ENCODE measurements at places on chromosomes 4 and X.

- no peak for DNase-seq
These were observed 96.6 kb downstream of the EVC2 start for GRCh38 chr4:5611750-5612149.

- DNase-seq: no peak
These were observed 318.9 kb downstream of the PTTG2 start for GRCh38 chr4:38279077-38279476.

DNA sequence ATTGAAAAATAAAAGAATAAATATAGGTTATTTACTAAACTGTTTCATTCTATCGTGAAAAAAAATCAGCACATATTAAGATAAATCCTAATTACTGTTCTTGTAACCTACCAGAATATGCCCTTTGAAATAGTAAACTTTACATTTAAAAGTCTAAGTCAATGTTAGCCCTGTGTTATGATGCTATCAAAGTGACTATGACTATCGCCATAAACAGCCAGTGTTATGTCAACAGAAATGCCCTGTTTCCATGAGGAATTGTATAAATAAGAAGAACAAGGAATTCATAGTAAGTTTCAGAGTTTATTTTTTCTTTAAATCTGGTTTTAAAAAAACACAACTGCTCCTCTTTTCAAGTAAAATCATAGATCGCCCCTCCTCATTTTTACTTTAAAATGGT lies 11.4 kb downstream of the NR3C2 start:
- no peak for DNase-seq

- no peak for DNase-seq
These were observed 34.5 kb downstream of the RPS6KA6 start for GRCh38 chrX:84153538-84153937.

DNA sequence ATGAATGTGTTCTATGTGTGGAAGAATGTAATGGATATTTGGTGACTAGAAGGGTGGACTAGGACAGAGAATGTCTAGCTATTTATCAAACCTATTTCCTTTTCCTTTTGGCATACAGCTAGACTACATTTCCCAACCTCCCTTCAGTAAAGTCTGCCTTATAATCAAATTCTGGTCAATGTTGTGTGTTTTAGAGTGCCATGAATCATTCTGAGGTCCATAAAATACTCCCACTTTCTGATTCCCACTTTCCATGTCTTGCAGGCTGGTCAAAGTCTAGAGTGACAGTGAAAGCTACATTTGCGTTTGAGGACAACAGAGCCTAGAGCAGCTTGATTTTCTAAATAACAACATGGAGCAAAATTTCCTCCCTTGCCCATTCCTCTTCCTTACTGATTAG lies 217.2 kb downstream of the UGT8 start:
- DNase-seq: no peak

DNA sequence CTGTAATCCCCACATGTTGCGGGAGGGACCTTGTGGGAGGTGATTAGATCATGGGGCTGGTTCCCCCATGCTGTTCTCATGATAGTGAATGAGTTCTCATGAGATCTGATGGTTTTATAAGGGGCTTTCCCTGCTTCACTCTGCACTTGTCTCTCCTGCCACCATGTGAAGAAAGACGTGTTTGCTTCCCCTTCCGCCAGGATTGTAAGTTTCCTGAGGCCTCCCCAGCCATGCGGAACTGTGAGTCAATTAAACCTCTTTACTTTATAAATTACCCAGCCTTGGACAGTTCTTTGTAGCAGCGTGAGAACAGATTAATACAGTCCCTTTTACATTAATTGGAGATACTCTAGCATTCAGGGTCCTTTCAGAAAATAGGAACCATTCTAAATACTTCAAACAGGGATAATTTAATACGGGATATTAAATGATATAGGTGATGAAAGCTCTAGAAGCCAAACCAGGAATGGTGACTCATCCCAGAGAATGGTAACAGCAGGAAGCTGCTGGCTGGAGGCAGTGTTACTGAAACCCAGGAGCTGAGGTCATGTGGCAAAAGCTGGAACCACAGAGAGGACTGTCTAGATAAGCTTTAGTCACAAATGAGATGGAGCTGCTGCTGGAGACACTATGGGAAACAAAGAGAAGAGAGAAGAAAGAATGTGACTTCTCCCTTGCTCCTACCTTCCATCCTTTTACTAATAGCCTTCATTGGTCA lies 57.3 kb downstream of the GSTCD start:
- DNase-seq: no peak

DNA sequence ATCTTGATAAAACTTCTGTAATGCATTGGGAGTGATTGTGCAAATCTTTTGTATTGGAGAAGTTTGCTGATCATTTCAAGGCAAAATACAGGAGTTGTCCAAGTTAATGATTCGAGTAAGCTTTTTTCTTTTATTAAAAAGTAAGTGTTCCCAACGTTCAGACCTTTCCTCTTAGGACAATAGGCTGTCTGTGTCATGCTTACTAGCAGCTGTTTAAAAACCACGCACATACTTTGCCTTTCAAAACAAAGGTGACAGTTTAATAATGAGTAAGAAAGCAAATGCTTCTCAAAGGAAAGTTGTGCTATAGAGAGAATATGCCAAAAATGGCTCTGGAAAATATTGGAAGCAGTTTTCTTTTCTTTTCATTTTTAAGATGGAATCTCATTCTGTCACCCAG lies 11.2 kb downstream of the TRAPPC11 start:
- DNase-seq: no peak

DNA sequence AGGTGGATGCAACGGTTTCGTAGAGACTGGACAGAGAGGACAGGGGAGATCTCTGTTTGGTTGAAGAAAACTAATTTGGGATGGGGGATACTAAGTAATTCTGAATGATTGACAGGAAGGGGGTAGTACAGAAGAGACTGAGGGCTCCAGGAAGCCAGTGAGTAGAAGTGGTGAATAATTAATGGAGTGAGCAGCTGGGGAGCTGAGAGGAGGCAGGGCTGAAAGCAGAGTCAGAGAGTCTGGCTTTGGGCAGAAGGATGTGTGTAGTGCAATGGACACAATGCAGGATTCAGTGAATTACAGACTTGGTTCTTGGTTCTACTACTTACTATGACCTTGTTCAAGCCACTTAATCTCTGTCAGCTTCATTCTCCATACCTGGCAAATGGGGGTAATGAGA lies 161.7 kb downstream of the RBMX2 start:
- DNase-seq: no peak

- no peak for DNase-seq
These were observed 1684.8 kb upstream of the TENM3 start for GRCh38 chr4:180558427-180558826.

- no peak for DNase-seq
These were observed 516 bp upstream of the ZIC3 start for GRCh38 chrX:137565318-137565904.

DNA sequence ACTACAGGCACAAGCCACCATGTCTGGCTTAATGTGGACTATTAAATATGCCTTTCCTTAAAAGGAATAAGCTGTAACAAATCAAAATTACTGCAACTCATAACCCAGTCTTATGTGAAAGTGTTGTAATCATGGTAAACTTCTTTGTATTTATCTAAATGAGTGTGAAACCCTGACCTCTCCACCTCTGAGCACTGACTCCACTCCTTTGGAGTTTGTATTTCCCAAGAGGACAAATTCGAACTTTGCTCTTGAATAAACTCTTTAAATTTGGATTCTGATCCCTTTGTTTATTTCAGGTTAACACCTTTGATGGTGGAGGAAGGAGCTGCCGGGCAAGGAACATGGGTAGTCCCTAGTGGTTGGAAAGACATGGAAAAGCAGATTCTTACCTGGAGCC lies 48.3 kb upstream of the FAM9A start:
- DNase-seq: no peak

DNA sequence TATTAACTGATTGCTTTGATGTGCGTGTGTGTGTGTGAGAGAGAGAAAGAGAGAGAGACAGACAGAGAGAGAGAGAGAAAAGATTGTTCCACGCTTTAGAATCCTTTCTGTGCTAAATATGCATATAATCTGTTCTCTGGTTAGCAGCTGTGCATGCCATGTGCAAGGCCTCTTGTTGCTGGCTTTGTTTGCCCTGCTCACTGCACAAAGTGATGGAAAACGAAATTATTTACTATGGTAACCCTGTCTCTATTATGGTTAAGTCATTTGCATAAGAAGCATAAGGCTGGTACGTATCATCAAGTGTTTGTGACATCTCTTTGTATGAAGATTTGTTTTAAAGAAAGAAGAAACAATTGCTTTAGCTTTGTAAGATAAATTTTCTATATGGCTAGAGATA lies 190.2 kb upstream of the POF1B start:
- no peak for DNase-seq

DNA sequence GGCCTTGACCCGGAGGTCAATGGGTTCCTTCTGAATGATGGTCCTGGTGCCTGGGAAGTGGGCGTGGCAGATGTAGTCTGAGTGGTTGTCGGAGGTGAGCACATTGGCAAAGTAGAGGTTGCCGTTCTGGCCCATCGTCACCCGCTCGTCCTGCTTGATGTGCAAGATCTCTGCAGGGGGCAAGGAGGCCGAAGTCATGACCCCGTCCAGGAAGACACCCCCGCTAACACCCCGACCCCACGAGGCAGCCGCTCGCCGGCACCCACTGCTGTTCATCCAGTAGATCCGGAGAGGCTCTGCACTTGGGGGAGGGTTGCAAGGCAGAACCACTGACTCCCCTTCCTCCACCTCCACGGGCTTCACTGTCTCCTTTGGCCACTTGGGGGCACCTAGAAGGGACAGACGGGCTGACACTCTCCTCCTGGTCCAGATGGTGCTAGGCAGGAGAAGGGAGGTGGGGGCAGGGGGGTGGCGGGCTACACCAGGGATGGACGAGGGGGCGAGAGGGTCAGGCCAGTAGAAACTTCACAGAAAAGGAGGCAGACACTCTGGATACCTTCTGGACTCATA lies 15.1 kb downstream of the L1CAM start:
- no peak for DNase-seq

- no peak for DNase-seq
These were observed 294.6 kb downstream of the PTTG2 start for GRCh38 chr4:38254825-38255224.

DNA sequence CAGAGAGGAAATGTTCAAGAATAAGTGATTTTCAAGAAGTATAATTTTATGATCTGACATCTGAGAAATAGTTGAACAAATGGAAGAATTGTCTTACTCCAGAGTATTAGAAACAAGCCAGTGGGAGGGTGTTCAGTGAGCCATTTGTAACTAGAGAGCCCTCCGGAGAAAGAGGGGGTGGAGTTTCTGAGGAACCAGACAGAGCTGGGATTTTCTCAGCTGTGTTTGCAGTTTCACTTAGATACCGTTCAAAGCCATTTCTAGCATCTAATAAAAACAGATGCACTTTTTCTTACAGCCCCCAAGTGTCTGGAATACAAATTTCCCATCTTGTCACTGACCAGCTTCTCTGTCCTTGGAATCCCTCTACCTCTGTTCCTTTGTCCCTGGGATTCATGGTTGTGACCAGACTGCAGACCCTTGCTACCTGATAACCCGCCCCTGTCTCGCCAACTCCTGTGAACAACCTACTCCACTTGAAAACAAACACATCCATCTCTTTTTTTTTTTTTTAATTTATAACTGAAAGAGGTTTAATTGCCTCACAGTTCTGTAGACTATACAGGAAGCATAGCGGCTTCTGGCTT lies 132.8 kb upstream of the KLF3 start:
- no peak for DNase-seq

- DNase-seq: no peak
These were observed 319.6 kb downstream of the PPP3CA start for GRCh38 chr4:101027721-101028120.

- DNase-seq: no peak
These were observed 644.9 kb upstream of the PITX2 start for GRCh38 chr4:111267786-111268185.

GRCh38 chr4:42855779-42856178 lies 36.7 kb upstream of the GRXCR1 start:
- DNase-seq: no peak

DNA sequence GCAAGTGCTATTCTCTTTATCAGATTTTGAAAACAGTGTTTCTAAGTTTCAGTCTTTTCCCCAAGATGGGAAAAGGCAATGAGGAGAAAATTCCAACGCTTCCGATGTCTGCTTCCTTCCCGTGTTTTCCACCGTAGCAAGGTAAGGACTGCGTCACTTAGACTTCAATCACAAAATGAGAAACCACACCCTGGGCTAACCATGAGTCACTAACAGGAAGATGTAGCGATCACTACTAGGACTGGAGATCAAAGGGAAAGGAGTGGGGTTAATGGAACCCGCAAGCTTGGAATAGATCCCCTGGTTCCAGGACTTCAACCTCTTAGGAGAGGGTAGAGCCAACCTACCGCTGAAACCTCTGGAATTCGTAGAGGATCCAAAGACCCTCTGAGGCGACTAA lies 250.7 kb upstream of the ZFP42 start:
- no peak for DNase-seq

- no peak for DNase-seq
These were observed 356.9 kb downstream of the DTHD1 start for GRCh38 chr4:36638273-36638811.

GRCh38 chr4:57055886-57056285 lies 54.3 kb downstream of the IGFBP7 start:
- DNase-seq: no peak

DNA sequence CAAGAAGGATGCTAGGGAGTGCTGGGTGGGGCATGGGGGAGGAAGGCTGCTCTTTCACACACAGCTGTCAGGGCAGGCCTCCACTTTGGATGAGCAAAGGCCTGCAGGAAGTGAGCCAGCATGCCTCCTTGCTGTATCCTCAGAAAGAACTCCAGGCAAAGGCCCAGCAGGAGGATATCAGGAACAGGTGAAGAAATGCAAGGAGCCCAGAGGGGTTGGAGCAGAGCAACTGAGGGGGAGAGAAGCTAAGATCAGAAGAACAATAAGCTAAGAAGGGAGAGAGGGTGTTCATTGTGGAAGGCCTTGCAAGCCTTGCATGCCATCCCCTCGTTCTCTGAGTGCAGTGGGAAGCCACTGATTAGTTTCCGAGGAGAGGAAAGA lies 115.1 kb downstream of the CAMK2D start:
- DNase-seq: no peak

DNA sequence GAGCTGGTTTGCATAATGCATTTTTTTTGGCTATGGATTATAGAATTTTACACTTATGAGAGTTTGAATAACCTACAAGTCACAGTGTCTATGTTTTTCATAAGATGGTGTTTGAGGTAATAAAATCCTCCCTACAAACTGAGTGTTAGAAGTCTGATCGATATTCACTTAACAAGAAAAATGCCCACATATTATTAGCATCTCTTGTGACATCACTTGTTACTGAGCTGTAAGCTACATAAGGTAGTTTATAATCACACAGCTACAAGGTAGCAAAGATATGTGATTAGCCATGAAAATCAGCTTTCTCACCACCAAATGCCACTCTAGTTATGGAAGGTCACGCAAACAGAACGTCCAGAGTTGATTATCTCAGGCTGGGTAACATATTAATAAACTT lies 669.6 kb downstream of the PCDH18 start:
- DNase-seq: no peak
